RPMI8226 (cell line): ENCODE measurements at places on chromosomes 2 and 18.

- DNase-seq = no peak
Observed at GRCh38 chr2:148882051-148882450, 7.0 kb downstream of the KIF5C start.

DNA sequence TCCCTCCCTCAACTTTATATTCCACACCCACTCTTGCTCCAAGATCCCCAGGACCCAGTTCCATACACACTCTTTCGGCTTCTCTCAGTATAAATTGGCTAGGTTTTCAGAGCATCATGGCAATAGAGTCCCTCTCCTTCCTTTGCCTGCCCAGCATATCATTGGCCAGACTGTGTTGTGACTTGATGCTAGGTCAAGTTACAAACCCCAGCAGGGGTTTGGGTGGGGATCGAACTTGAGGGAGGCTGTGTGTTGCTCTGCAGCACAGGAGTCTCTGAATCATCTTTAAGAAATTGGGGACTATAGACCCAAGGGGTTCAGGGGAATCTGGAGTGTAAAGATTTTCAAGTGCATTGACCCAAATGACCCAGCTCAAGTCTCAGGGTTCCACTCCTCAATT lies 477.5 kb upstream of the MEIS1 start:
- no peak for DNase-seq

DNA sequence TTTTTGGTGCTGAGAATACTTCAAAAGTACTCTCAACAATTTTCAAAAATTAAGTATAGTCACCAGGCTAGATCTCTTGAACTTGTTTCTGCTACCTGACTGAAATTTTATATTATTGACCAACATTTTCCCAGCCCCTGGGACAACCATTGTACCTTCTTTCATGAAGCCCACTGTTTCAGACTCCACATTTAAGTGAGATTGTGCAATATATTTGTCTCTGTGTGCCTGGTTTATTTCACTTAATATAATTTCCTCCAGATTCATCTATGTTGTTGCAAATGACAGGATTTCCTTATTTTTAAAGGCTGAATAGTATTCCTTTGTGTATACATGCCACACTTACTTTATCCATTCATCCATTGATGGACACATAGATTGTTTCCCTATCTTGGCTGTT lies 354.2 kb upstream of the VRK2 start:
- DNase-seq = no peak

GRCh38 chr2:11558214-11558886 lies 24.5 kb downstream of the GREB1 start:
- no peak for DNase-seq

DNA sequence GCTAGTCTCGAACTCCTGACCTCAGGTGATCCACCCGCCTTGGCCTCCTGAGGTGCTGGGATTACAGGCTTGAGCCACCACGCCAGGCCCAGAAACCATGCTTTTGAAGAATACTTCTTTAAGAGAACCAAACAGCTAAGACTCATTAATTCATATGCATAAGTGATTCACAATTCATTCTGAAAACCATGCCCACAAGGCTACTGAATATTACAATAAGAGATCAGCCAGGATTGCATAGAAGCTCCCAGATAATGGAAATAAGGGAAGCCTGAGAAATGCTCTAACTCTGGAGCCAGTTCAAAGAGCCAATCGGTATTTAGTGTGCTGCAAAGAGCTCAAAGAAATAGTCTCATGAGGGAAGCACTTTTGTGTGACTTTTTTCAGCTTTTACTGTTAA lies 2.4 kb downstream of the ZNF396 start:
- no peak for DNase-seq
